ENCODE measurements at places on chromosomes 3 and 15.

DNA sequence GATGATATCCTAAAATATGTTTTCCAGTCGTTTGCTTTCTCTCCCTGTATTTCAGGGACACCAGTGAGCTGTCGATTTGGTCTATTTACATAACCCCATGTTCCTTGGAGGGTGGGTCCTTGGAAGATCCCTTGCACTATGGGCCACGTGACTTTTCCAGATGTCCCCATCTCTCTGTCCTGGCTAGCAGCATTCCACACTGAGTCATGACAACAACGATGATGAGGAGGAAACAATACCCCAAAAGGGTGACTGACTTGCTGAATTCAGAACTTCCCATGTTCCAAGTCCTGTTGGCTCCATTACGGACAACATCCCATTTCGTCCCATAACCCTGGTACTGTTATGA is 134.3 kb downstream of the NSMCE3 start:
- DNase-seq, result no peak
- no peak overlapping the region for H3K27ac ChIP-seq
- no peaks in the 10 kb centered on the region for H3K4me1 ChIP-seq
- H3K27me3 ChIP-seq, result no peaks in the 10 kb centered on the region
- H3K36me3 ChIP-seq, result no peaks in the 10 kb centered on the region

- no peak for DNase-seq
- no peaks in the 10 kb centered on the region for H3K27me3 ChIP-seq
- no peak overlapping the region for H3K4me3 ChIP-seq
- H3K36me3 ChIP-seq, result no peaks in the 10 kb centered on the region
These were observed 51.6 kb upstream of the ARL6 start for GRCh38 chr3:97712919-97713318.

- DNase-seq, result no peak
- H3K27ac ChIP-seq, result peak overlapping the region; percentile 77
- no peaks in the 10 kb centered on the region for H3K27me3 ChIP-seq
- H3K36me3 ChIP-seq, result no peaks in the 10 kb centered on the region
- H3K4me1 ChIP-seq, result peaks cover 57% of the 10 kb centered on the region
These were observed 238.7 kb upstream of the BHLHE40 start for GRCh38 chr3:4740397-4741105.

- DNase-seq, result no peak
- H3K36me3 ChIP-seq, result no peaks in the 10 kb centered on the region
- H3K4me1 ChIP-seq, result no peaks in the 10 kb centered on the region
- no peaks in the 10 kb centered on the region for H3K27me3 ChIP-seq
- no peak overlapping the region for H3K4me3 ChIP-seq
These were observed 19.0 kb upstream of the CRABP1 start for GRCh38 chr15:78321041-78321570.

- H3K27ac ChIP-seq, result no peak overlapping the region
- H3K4me3 ChIP-seq, result no peak overlapping the region
- H3K36me3 ChIP-seq, result no peaks in the 10 kb centered on the region
These were observed 292.9 kb upstream of the RORA start for GRCh38 chr15:61521953-61522352.

DNA sequence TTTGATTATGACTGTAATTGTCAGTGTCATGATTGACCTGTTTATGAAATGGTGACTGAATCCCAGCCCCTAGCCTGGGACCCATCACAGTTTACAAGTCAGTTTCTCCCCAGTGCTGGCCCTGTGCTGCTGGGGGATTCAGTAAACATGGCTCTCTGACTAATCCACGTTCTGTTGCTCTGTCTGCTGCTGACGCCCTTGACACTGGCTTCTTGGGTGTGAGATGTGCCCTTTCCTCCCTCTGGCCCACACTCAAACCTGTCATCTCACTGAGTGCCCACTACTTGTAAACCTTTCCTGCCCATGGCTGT is 84.2 kb downstream of the COL6A5 start:
- H3K36me3 ChIP-seq, result no peaks in the 10 kb centered on the region
- no peaks in the 10 kb centered on the region for H3K27me3 ChIP-seq
- no peak overlapping the region for H3K4me3 ChIP-seq
- H3K27ac ChIP-seq, result no peak overlapping the region

DNA sequence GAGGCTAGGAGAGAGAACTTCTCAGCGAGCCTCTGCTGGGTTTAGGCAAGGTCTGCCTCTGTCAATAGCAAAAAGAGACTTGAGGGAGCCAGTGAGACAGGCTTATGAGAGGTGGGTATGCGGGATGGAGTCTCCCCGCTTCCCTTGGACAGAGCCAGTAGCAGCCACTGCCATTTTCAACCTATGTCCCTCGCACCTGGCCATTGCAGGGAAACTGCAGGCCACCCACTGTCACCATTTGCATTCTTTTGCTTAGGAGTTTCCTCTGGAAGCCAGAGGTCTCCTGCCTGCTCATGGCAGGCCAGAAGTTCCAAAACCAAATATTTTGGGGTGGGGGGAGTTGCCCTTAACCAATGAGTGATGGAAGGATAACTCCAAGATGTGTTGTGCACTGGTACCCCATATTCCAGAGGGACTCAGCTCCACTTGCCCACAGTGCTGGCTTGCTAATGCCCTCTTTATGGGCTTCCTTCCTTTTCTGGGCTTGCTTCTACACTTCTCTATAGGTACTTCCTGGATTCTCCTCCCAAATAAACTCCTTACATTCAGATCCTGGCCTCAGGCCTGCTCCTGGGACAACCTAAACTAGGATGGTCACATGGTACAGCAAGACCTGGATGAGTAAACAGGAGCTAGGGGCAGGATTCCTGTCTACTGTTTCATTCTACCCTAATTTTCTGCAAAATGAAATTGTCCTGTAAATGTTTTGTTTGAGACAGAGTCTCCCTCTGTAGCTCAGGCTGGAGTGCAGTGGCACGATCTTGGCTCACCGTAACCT is 108.9 kb upstream of the PROK2 start:
- no peak for DNase-seq
- no peaks in the 10 kb centered on the region for H3K4me1 ChIP-seq
- H3K27ac ChIP-seq, result no peak overlapping the region
- H3K36me3 ChIP-seq, result no peaks in the 10 kb centered on the region

- H3K4me3 ChIP-seq, result no peak overlapping the region
- H3K27ac ChIP-seq, result no peak overlapping the region
- H3K4me1 ChIP-seq, result no peaks in the 10 kb centered on the region
- H3K27me3 ChIP-seq, result no peaks in the 10 kb centered on the region
These were observed 71.3 kb upstream of the LRTM1 start for GRCh38 chr3:54999159-54999558.

- no peak overlapping the region for H3K27ac ChIP-seq
- DNase-seq, result no peak
- H3K4me1 ChIP-seq, result no peaks in the 10 kb centered on the region
- no peaks in the 10 kb centered on the region for H3K27me3 ChIP-seq
- H3K36me3 ChIP-seq, result peaks cover 5% of the 10 kb centered on the region
- H3K4me3 ChIP-seq, result no peak overlapping the region
These were observed 173.6 kb upstream of the BHLHE40 start for GRCh38 chr3:4805662-4806061.

GRCh38 chr15:66655997-66656396 is 46.0 kb upstream of the SMAD6 start:
- peaks cover 4% of the 10 kb centered on the region for H3K4me1 ChIP-seq
- peak overlapping the region; percentile 47 for H3K27ac ChIP-seq
- DNase-seq, result no peak
- no peak overlapping the region for H3K4me3 ChIP-seq

- no peaks in the 10 kb centered on the region for H3K4me1 ChIP-seq
- no peak overlapping the region for H3K4me3 ChIP-seq
- no peaks in the 10 kb centered on the region for H3K27me3 ChIP-seq
- DNase-seq, result no peak
These were observed 834.5 kb upstream of the NECTIN3 start for GRCh38 chr3:110236976-110237610.

DNA sequence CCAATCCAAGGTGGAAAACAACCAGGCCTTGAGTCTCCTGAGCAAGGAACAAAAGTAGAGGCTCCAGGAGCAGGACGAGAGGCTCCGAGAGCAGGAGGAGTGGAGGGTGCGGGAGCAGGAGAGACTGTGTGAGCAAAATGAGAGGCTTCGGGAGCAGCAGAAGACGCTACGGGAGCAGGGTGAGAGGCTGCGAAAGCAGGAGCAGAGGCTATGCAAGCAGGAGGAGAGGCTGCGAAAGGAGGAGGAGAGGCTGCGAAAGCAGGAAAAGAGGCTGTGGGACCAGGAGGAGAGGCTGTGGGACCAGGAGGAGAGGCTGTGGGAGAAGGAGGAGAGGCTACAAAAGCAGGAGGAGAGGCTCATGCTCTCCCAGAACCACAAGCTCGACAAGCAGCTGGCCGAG is 60.3 kb upstream of the UBE2Q2 start:
- DNase-seq, result no peak
- no peak overlapping the region for H3K4me3 ChIP-seq
- no peaks in the 10 kb centered on the region for H3K27me3 ChIP-seq
- H3K27ac ChIP-seq, result no peak overlapping the region

GRCh38 chr3:153574445-153574844 is 412.4 kb downstream of the RAP2B start:
- H3K27ac ChIP-seq, result no peak overlapping the region
- no peak overlapping the region for H3K4me3 ChIP-seq
- H3K36me3 ChIP-seq, result no peaks in the 10 kb centered on the region
- H3K4me1 ChIP-seq, result no peaks in the 10 kb centered on the region
- no peak for DNase-seq

DNA sequence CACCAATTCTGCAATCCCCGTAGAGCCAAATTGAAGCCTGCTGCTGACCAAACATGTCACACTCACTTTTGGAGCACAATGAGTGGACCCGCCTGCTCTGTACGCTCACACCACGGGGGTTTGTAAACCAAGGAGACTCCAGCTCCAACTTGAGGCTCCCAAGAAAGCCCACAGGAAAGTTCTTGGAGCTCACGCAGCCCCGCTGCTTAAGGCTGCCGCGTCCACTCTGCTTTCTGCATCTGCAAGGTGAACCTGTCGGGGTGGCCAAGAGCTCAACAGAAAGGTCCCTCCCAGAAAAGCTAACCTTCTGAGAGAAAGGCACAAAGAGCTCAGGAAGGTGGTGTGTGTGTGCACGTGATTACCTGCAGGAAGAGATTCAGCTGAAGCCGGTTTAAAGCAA is 94.9 kb downstream of the PCSK6 start:
- no peak overlapping the region for H3K4me3 ChIP-seq
- no peaks in the 10 kb centered on the region for H3K36me3 ChIP-seq
- H3K4me1 ChIP-seq, result no peaks in the 10 kb centered on the region
- H3K27me3 ChIP-seq, result no peaks in the 10 kb centered on the region
- DNase-seq, result no peak

GRCh38 chr3:148598619-148599018 is 99.1 kb upstream of the AGTR1 start:
- no peaks in the 10 kb centered on the region for H3K4me1 ChIP-seq
- H3K36me3 ChIP-seq, result no peaks in the 10 kb centered on the region
- no peak overlapping the region for H3K4me3 ChIP-seq
- no peaks in the 10 kb centered on the region for H3K27me3 ChIP-seq

DNA sequence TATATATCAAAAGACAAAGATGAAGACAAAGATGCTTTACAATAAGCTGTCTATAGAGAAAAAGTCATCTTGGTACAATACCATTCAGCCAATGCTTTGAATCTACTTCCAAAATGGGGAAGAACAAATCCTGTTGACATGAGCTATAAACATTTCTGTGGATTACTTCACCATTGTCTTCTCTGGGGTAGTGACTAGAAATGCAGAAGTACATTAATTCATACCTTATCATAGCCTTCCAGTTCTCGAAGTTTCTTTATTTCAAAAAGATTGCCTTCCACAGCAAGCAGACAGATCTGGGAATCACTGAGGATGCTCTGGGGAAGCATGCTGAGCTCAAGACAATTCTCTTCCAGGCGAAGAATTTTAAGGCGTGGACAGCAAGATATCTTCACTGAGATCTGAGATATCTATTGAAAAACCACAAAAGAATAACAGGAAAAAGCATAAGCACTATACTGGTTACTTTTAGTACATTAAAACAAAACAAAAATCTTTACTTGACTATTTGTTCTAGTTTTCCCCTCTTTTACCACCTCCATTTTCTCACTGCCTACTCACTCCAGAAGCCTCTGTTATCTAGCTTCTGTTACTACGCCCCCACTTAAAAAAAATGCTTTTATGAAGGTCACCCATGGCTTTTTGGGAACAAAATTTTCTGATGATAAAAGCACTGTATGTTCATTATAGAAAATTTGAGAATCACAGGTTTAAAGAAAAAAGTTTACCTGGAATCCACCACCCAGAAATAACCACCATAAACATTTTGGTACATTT is 3.6 kb downstream of the LRRC57 start:
- H3K4me3 ChIP-seq, result no peak overlapping the region
- H3K36me3 ChIP-seq, result peaks cover 6% of the 10 kb centered on the region
- H3K4me1 ChIP-seq, result peaks cover 29% of the 10 kb centered on the region
- no peaks in the 10 kb centered on the region for H3K27me3 ChIP-seq
- H3K27ac ChIP-seq, result no peak overlapping the region

- no peak overlapping the region for H3K4me3 ChIP-seq
- no peak overlapping the region for H3K27ac ChIP-seq
- DNase-seq, result no peak
- no peaks in the 10 kb centered on the region for H3K36me3 ChIP-seq
These were observed 14.0 kb downstream of the VGLL4 start for GRCh38 chr3:11629716-11630115.

DNA sequence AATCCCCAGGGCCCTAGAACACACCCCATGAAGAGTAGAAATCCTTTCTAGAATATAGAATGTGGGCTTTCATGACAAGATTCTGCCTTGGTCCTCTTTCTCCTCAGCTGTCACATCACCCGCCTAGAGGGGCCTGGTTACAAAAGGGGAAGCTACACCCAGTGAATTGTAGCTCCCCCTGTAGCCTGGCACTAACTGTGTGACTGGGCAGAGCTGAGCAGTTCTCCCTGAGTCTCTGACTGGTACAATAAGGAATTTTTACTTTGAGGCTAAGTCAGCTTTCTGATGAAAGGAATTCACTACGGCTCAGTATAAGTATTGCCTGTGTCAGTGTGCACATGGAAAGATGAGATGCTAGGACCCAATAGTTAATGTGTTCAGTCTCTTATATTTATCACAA is 28.7 kb upstream of the ZNF148 start:
- DNase-seq, result no peak
- H3K4me1 ChIP-seq, result no peaks in the 10 kb centered on the region
- H3K4me3 ChIP-seq, result no peak overlapping the region
- H3K27me3 ChIP-seq, result no peaks in the 10 kb centered on the region
- H3K27ac ChIP-seq, result no peak overlapping the region
- H3K36me3 ChIP-seq, result no peaks in the 10 kb centered on the region

DNA sequence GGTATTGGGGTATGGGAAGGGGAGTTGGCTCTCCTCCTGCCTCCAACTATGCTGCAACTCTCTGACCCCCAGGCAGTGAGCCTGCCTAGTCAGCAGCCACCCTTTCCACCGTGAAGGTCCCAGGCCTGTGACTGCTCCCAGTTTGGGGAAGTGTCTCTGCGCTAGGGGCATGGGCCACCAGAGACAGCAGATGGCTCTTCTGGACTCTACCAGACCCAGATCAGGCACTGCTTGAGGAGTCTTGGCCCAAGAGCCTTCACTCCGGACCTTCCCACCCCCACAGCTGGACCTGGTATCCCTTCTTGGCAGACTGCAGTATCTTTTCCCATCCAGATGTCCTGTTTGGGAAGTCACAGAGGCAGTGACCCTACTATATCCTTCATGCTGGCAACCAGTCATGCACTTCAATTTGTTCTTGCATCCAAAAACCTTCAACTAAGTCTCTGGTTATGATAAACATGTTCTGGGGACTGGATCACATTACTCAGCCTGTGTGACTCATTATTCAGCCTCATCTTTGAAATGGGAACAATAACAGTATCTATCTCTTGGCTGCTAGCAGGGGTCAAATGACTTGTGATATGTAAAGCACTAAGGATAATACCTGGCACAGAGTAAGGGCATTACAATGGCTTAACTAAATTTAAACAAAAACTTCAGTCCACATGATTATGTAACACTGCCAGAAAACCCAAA is 62.7 kb downstream of the POMGNT2 start:
- H3K27ac ChIP-seq, result no peak overlapping the region
- no peak overlapping the region for H3K4me3 ChIP-seq
- no peaks in the 10 kb centered on the region for H3K36me3 ChIP-seq
- DNase-seq, result no peak
- H3K4me1 ChIP-seq, result peaks cover 2% of the 10 kb centered on the region
- H3K27me3 ChIP-seq, result no peaks in the 10 kb centered on the region
